ENCODE measurements at places on chromosomes 7 and 10.

- peak; percentile 36 for DNase-seq
These were observed 49.0 kb upstream of the NRBF2 start for GRCh38 chr10:63083904-63084689.

- no peak for DNase-seq
These were observed 85.7 kb downstream of the DIP2C start for GRCh38 chr10:603745-604144.

DNA sequence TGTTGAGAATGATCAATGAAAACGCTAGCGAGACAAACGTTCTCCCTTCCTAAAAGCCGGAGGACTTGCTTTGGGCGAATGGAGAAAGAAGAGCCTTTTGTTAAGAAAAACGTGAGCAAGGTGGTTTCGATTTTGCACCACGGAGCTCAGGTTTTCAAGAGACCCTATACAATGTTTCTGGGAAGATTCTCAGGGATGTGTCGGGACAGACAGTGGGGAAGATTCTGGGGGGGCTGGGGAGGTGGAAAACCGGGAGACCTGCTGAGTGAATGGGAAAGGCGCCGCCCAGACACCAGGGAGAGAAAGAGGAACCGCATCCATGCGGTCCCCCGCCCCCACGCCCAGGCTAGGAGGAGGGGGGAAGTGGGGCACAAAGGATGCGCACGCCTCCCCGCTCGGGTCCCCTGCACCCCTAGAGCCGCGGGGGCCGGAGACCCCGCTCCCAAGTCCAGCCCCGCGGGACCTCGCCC, 745 bp downstream of the YWHAG start:
- DNase-seq = peak; percentile 69

DNA sequence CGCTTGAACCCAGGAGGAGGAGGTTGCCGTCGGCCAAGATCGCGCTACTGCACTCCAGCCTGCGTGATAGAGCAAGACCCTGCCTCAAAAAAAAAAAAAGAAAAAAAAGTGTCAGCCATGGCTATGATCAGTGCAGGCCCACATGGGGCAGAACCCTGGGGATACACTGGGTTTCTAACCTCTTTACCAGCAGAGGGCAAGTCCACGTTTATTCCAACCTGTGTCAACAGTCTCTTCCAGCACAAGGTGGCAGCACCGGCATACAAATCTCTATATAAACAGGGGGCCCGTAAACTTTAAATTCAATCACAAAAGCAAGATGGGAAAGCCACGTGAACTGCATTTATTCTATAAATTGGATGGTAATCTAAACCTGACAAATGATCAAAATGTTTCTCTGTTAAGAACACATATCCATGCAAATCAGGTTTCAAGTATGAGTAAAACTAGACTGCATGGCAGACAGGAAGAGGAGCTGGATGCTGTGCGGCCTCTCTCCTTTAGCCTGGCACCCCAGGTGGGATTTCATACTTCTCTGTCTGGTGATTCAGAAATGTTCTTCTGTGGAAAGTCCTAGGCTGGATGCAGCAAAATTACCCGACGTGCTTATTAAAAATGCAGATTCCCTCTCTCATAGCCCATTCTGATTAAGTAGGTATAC, 60.0 kb upstream of the STEAP1B start:
- peak; percentile 81 for DNase-seq

- no peak for DNase-seq
These were observed 21.2 kb upstream of the BLOC1S2 start for GRCh38 chr10:100307684-100308083.

GRCh38 chr10:79488870-79489269, 23.5 kb upstream of the EIF5AL1 start:
- DNase-seq = no peak

- no peak for DNase-seq
These were observed 105.1 kb upstream of the TCF7L2 start for GRCh38 chr10:112844681-112845544.

DNA sequence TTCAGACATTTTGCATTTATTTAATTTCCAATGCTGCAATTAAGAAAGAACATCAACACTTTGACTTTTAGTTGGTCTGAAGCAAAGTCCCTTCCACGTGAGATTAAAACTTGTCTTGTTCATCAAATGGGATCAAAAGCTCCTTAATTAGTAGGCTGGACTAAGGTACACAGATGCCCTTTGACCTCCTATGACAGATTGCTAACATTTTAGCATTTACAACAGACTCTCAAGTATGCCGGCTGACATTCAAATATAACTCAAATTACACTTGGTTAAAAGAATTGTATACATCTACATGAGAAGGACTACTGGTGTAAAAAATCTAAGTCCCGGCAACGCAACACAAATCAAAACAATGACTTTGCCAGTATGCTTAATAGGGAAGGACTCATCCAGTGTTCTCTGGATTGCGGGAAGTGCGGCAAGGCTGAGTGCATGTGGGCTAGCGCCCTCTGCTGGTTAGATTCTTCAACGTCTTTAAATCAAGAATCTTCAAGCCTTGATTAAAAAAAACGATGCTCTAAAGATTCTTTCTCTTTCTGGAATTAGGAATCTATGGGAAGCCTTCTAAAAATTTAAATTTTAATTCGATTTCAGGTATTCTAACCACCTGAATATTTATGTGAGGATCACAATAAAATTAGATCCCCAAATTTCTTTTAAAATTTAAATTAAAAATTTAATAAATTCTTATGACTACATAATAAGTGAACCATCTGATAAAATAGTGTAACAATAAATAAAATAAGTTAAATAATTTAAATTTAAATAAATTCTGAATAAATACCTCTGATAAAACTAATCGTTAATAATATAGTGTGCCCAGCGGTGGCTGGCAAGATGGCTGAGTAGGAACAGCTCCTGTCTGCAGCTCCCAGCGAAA, 444.7 kb downstream of the DGKB start:
- DNase-seq = peak; percentile 72

DNA sequence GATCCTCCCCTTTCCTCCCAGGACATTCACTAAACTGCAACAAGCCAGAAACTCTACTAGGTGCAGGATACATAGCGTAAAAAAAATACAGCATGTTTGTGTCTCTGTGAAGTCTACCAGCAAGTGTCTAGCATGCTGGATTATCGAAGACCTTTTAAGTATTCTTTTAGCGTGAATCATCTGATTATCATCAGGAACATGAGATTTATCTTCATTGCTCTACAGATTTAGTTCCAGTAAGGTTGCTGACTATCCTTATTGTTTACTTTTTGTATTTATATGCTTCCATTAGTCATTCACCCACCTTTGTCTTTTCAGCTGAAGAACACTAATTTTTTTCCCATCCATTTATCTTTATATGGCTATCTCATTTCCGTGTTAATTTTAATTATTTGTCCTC, 62.8 kb downstream of the PDZD8 start:
- DNase-seq = no peak

GRCh38 chr10:29245476-29245875, 43.4 kb upstream of the LYZL1 start:
- no peak for DNase-seq

GRCh38 chr10:1715821-1716220, 21.5 kb downstream of the ADARB2 start:
- peak; percentile 81 for DNase-seq

DNA sequence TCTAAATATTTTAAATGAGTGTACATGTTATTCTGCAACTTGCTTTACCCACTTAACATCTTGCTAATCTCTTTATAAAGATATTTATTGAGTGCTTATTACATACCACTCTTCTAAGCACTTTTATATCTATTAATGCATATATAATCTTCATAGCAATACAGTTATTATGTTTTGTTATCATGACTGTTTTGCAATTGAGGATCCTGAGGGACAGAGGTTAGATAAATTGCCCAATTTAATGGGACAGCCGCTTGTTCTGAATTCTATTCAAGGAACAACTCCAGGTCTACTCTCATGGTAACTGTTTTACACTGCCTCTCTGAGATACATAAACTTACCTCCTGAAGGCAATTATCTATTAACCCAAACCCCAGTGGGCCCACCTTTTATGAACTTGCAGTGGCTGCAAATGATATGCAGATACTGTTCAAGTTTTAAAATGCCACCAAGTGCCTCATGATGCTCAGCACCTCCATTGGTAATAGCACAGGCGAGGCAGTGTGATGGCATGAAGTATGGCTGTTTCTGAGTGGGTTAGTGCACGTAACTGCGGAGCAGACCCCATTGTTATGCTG, 60.5 kb downstream of the PON1 start:
- DNase-seq = no peak

- DNase-seq = peak; percentile 64
These were observed 35.4 kb downstream of the TRIL start for GRCh38 chr7:28922624-28923331.

- DNase-seq = no peak
These were observed 725.3 kb upstream of the FZD8 start for GRCh38 chr10:36367362-36367761.

GRCh38 chr10:111967547-111967946, 216.0 kb downstream of the GPAM start:
- DNase-seq = no peak

DNA sequence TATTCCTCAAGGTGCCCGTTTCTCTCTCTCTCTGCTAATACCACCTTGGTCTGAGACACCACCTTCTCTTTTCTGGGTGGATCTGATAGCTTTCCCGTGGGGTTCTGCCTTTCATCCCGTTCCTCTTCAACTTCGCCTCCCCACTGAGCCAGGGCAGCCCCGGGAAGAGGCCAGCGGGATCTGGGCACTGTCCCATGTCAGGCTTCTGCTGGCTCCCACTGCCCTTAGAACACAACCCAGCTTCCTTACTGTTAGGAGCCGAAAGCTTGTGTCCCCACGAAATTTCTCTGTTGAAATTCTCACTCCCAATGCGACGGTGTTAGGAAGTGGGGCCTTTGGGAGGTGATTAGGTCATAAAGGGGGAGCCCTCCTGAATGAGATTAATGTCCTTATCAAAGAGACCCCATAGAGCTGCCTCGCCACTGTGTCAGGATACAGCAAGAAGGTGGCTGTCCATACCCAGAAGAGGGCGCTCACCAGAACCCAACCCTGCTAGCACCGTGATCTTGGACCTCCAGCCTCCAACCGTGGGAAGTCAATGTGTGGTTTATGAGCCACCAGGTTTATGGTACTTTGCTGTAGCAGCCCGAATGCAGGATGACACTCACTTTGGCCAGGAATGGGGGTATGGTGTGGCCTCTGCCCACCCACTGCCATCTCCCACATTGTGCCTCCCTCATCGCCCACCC, 79.2 kb downstream of the CAMK1D start:
- DNase-seq = no peak

DNA sequence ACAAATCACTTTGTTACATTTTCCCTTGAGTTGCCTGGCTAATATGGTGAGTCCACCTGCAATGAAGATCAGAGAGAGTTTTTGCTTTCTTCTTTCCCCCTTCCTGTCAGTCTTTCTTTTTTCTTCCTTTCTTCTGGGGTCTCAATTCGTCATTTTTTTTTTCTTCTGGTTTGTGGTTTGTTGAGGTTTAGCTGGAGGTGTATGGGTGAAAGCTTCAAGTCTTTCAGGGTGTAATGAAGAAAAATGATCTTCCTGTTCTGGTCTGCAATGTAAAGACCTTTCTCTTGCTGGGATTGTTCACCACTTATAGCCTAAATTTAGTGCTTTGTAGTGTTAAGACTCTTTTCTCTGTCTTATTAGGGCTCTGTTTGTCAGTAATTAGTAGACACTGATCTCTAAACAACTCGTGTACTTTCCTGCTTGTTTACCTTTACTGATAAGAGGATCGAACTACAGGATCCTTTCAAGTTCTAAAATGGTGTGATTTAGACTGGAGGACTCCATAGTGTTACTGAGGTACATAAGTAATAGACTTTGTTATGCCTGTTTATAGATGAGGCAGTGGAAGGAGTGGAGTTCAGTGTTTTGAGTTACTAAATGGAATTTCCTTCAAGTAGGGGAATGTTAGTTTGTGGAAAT, 129.1 kb downstream of the SUGCT start:
- no peak for DNase-seq

- peak; percentile 32 for DNase-seq
These were observed 138.2 kb upstream of the TMEM229A start for GRCh38 chr7:124171068-124171467.

DNA sequence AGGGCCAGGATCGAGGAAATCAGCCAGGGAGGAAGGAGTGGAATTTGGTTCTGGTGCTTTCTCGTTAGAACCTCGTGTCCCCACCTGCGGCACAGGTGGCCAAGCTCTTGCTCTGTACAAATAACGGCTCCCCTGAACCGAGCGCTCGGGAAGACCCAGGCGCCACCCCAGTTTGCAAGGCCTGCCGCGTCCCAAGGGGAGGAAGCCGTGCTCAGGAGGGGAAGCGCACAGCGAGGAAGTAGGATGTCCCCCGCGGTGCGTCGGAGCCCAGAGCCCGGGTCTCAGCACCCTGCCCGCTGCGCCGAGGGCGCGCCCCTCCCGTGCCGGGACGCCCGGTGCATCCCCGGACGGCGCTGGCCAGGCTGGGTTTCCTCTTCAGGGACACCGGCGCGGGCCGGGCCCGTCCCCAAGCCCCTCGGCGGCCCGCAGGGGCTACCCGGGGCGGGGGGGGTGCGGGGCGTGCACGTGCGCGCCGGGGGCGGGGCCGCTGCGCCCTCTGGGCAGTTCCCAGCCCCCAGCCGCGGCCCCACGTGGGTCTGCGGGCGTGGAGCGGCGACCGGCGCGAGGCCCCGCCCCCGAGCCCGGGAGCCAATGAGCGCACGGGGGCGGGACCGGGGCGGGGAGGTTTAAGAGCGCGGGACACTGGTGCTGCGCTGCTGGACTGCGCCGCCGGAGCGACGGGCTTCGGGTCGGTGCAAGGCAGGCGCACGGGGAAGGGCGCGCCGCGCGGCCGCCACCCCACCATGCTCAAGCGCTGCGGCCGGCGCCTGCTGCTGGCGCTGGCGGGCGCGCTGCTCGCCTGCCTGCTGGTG, at the start of gene LFNG:
Gene LFNG, plus strand, starts transcription at position 656 of the 812 bp plus-strand sequence. Its CDS starts 88 bp downstream, at position 744.
- DNase-seq = peak; percentile 100

GRCh38 chr7:150401424-150401790, 22.3 kb downstream of the ZNF775 start:
- DNase-seq = peak; percentile 1

DNA sequence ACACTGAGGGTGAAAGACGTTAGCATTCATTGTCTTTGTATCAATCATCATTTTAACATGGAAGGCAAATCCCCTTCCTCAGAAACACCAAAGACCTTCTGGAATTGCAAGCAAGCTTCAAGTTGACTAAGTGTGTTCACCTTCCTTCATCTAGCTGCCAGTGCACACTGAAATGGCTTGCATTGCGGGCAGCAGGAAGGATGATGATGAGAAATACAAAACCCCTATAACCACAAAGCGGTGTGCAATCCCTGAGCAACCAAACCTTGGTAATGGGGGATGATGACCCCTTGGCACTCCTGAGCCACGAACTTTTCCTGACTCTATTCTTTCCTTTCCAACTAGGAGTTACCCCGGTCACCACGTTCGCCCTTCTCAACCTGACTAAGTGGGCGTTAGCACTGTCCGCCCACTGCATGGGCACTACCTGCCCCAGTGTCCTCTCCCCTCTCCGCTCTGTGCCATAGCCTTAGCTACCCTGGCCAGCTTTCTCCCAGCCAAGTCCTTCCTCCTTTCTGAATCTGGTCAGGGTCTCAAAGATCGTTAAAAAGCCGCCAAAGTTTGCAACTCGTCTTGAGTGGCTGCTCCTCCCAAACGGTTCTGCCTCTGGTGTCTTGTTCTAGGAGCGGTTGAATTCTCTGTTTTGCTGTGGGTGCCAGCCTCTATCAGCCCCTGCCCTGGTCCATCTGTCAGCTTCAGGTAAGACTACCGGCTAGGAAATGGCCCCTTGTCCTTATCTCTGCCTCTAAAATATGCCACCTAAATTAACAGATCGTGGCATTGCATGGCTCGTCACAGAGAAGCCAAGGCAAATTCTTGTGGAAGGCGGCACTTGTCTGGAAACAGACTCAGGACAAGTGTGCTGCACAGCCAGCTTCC, 586 bp upstream of the AOC1 start:
- no peak for DNase-seq

- no peak for DNase-seq
These were observed 41.8 kb downstream of the KLHDC10 start for GRCh38 chr7:130112093-130112492.

GRCh38 chr7:117220836-117221235, 102.0 kb downstream of the WNT2 start:
- DNase-seq = no peak

Measured in D341Med (cell line).